Fibroblast of lung (primary cell): ENCODE measurements at places on chromosomes 2 and 18. TPM values are rescaled to one million over a fixed set of nuclear protein-coding genes. Genes with fewer than 3 reads are reported as not detected.

- H3K27me3 ChIP-seq: no peaks in the 10 kb centered on the region
- peak; percentile 43 for DNase-seq
- no peaks in the 10 kb centered on the region for H3K36me3 ChIP-seq
Observed at GRCh38 chr2:9222239-9222892, 15.8 kb downstream of the ASAP2 start.

The CYTIP gene
- total RNA-seq: not detected in 2 replicates

The RGPD4 gene
- total RNA-seq: under 0.01 TPM in 1 of 2 replicates, not detected in the other

DNA sequence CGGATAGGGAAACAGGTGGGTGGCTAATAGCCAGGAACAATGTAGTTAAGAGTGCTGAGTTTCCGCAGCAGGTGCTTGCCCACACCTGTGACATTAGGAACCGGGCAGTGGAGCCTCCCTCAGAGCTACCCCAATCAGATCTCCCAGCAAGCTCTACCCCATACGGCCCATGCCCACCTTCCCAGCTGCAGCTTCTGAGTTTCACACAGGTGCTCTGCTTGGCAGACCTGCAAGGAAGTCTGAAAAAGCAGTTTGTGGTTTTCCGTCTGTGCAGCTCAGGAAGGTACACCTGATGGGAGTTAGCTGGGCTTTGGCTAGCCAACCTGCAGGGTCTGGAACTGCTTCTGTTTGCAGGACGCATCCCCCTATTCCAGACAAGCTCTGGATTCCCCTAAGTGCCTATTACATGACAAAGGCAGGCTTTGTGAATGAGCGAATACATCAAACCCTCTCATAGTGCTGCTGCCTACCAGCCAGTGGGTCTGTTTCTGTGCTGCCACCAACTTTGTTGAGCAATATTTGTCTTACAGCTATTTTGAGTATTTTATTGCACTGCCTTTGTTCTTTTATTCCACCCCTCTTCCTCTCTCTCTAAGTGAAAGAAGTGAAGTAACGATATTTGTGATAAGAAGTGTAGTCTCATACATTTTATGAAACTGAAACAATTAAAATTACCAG, 24.7 kb upstream of the CEP68 start:
- no peak overlapping the region for H3K4me3 ChIP-seq
- no peak for DNase-seq
- H3K36me3 ChIP-seq: no peaks in the 10 kb centered on the region
- H3K4me1 ChIP-seq: no peaks in the 10 kb centered on the region
- H3K27ac ChIP-seq: no peak overlapping the region
- peaks cover 2% of the 10 kb centered on the region for H3K27me3 ChIP-seq

The CNRIP1 gene
- total RNA-seq: 34.7 and 39.8 TPM in 2 replicates

GRCh38 chr2:65026704-65027464, 29.3 kb upstream of the CEP68 start:
- H3K4me1 ChIP-seq: no peaks in the 10 kb centered on the region
- no peak overlapping the region for H3K4me3 ChIP-seq
- DNase-seq: no peak
- no peak overlapping the region for H3K27ac ChIP-seq

The ABCG5 gene
- not detected in 2 replicates for total RNA-seq

DNA sequence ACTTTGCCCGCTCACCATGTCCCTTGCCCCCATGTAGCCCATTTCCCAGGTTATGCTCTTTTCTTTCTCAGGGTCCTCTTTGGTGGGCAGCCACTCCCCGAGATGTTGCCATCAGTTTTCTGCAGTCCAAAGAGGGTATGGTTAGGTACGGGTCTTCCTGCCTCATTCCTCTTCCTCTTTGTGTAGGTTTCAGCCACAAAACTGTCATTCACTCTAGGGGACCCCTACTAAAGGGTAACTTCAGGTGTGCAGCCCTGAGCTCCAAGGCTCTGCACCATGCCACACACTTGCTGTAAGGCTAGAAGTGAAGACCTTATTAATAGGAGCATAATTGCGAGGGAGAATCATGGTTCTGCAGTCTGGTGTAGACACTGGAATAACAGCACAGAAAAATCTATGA, 99.8 kb upstream of the ZNF397 start:
- H3K4me3 ChIP-seq: no peak overlapping the region
- H3K27ac ChIP-seq: no peak overlapping the region
- no peaks in the 10 kb centered on the region for H3K4me1 ChIP-seq
- H3K27me3 ChIP-seq: no peaks in the 10 kb centered on the region

- H3K4me3 ChIP-seq: no peak overlapping the region
- peak; percentile 77 for DNase-seq
- no peaks in the 10 kb centered on the region for H3K27me3 ChIP-seq
- no peaks in the 10 kb centered on the region for H3K4me1 ChIP-seq
Observed at GRCh38 chr18:9001209-9001608, 101.3 kb upstream of the NDUFV2 start.

GRCh38 chr18:79182047-79182713, 113.0 kb downstream of the ATP9B start:
- no peak overlapping the region for H3K27ac ChIP-seq
- no peak overlapping the region for H3K4me3 ChIP-seq
- DNase-seq: no peak
- H3K4me1 ChIP-seq: no peaks in the 10 kb centered on the region
- no peaks in the 10 kb centered on the region for H3K36me3 ChIP-seq

The ZNF385B gene
- under 0.01 TPM in 1 of 2 replicates, not detected in the other for total RNA-seq

- H3K27ac ChIP-seq: no peak within 1 kb of the TSS
- H3K36me3 ChIP-seq: no peaks in the 10 kb centered on the region
- H3K27me3 ChIP-seq: no peaks in the 10 kb centered on the region
- H3K4me1 ChIP-seq: no peaks in the 10 kb centered on the region
Observed at GRCh38 chr2:160062292-160063005, at the start of gene PLA2R1. PLA2R1 (minus strand) TSS chr2:160062615; CDS start chr2:160062403, 212 bp downstream.

DNA sequence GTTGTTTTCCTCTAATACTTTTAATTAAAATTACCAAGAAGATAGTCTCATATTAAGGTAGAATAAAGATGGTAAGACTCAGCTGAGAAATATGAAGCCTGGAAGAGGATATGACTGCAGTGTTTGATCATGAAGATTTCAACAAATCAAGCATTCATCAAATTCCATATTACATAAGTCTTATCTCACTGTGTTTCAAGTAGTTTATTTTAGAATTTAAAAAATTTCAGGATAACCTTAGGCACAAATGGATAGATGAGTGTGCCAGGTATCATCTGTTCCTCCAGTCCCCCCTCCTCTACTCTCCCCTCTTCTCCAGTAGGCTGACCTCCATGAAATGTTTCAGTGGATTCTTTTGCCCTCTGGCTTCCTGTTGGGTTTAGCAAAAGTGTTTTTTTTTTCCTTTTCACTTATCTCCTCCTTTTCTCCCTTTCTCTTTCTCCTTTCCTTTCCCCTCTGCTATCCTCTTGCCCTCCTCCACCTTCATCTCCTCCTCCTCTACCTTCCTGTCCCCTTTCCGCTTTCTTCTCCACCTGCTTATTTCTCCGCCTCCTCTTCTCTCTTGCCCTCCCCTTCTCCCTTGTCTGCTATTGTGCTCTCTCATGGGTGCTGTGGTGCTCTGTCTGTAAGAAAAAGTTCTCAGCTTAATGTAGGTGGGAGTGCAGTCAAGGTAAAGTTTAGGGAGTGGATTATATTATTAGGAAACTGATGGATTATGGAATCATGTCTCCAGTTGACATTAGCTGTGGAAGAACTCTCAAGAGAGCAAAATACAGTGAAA, 72.8 kb downstream of the ABI2 start:
- H3K36me3 ChIP-seq: no peaks in the 10 kb centered on the region
- DNase-seq: peak; percentile 65
- H3K4me3 ChIP-seq: no peak overlapping the region
- no peaks in the 10 kb centered on the region for H3K27me3 ChIP-seq

The AQP12A gene
- total RNA-seq: not detected in 2 replicates

The UGT1A10 gene
- not detected in 2 replicates for total RNA-seq

DNA sequence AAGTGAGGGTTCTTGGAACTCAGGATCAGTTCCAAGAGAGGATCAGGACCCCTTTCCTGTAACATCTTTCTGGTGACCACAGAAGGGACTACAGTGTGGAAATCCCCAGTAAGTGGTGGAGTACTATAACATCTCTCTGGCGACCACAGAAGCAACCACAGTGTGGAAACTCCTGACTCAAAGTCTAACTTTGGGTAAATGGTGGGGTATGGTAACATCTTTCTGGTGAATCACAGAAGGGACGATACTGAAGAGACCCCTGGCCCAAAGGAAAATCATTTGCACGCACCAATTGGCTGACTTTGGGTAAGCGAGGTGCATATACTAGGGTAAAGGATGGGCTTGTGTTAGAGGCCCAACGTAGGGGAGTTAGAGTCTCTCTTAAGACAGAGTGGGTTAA, 56.3 kb upstream of the GULP1 start:
- DNase-seq: peak; percentile 15
- no peaks in the 10 kb centered on the region for H3K4me1 ChIP-seq
- H3K4me3 ChIP-seq: no peak overlapping the region
- H3K36me3 ChIP-seq: no peaks in the 10 kb centered on the region
- H3K27me3 ChIP-seq: no peaks in the 10 kb centered on the region

- no peak for DNase-seq
- no peak overlapping the region for H3K4me3 ChIP-seq
- H3K36me3 ChIP-seq: no peaks in the 10 kb centered on the region
- no peak overlapping the region for H3K27ac ChIP-seq
- H3K27me3 ChIP-seq: no peaks in the 10 kb centered on the region
- no peaks in the 10 kb centered on the region for H3K4me1 ChIP-seq
Observed at GRCh38 chr2:134663451-134664450, 55.0 kb downstream of the TMEM163 start.

The PDCD1 gene
- total RNA-seq: not detected in 2 replicates

The CLASP1 gene
- total RNA-seq: 33.6 and 48.4 TPM in 2 replicates

GRCh38 chr18:7945882-7946281, 378.8 kb downstream of the PTPRM start:
- no peak overlapping the region for H3K4me3 ChIP-seq
- DNase-seq: peak; percentile 96
- H3K27me3 ChIP-seq: no peaks in the 10 kb centered on the region
- H3K36me3 ChIP-seq: no peaks in the 10 kb centered on the region
- no peak overlapping the region for H3K27ac ChIP-seq

DNA sequence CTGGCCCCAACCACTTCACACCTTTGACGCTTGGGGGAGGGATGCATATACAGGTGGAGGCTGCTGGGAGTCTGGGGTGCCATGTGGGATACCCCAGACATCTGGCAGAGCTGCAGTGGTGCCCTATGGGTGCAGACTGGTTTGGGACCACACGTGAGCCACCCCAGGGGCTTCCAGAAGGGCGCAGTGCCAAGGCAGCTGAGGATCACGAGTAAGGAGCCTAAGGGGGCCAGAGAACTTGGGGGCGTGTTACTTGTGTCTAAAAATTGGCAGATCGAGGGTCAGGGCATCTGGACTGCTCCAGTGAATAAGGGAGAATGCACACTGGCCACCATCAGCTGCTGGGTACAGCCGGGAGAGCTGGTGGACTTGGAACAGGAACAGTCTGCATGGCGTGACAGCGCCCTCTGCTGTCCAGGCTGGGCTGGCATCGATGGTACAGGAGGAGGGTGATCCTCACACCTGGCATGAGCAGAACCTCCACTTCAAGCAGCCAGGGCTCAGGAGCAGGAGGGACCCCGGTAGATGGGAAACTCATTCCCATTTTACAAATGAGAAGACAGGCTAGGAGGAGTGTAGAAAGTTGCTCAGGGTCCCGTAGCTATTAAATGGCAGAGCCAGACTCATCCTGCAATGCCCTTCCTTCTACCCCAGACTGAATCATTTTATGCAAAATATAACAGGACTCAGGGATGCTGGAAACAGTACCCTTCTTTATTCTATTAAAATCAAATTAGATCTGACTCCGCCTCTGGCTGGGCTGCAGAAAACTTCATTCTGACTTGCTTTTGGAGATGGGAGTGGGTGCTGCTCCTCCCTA, 60.4 kb downstream of the ATOH8 start:
- H3K36me3 ChIP-seq: no peaks in the 10 kb centered on the region
- no peak overlapping the region for H3K4me3 ChIP-seq
- peaks cover 2% of the 10 kb centered on the region for H3K4me1 ChIP-seq

- DNase-seq: peak; percentile 53
- H3K27ac ChIP-seq: peak overlapping the region; percentile 6
- no peaks in the 10 kb centered on the region for H3K27me3 ChIP-seq
- peaks cover 10% of the 10 kb centered on the region for H3K4me1 ChIP-seq
Observed at GRCh38 chr2:231674587-231675338, 33.6 kb upstream of the PTMA start.

The NAT8 gene
- total RNA-seq: not detected in 2 replicates

- H3K27me3 ChIP-seq: no peaks in the 10 kb centered on the region
- H3K27ac ChIP-seq: no peak overlapping the region
- DNase-seq: no peak
- no peak overlapping the region for H3K4me3 ChIP-seq
- no peaks in the 10 kb centered on the region for H3K4me1 ChIP-seq
- peaks cover 2% of the 10 kb centered on the region for H3K36me3 ChIP-seq
Observed at GRCh38 chr2:30155889-30156658, 9.3 kb downstream of the YPEL5 start.

GRCh38 chr2:204315236-204315662, 230.0 kb upstream of the PARD3B start:
- H3K27ac ChIP-seq: no peak overlapping the region
- no peaks in the 10 kb centered on the region for H3K4me1 ChIP-seq
- no peak overlapping the region for H3K4me3 ChIP-seq
- no peaks in the 10 kb centered on the region for H3K36me3 ChIP-seq
- DNase-seq: peak; percentile 31

- DNase-seq: no peak
- no peaks in the 10 kb centered on the region for H3K4me1 ChIP-seq
- H3K36me3 ChIP-seq: no peaks in the 10 kb centered on the region
- H3K4me3 ChIP-seq: no peak overlapping the region
- H3K27me3 ChIP-seq: peaks cover 2% of the 10 kb centered on the region
Observed at GRCh38 chr2:30336978-30337841, 105.9 kb downstream of the LBH start.

GRCh38 chr2:854460-854859, 96.2 kb upstream of the SNTG2 start:
- no peaks in the 10 kb centered on the region for H3K36me3 ChIP-seq
- no peaks in the 10 kb centered on the region for H3K27me3 ChIP-seq
- no peaks in the 10 kb centered on the region for H3K4me1 ChIP-seq
- no peak overlapping the region for H3K4me3 ChIP-seq

The PRKAG3 gene
- 0.26 and 0.33 TPM in 2 replicates for total RNA-seq

GRCh38 chr2:75596784-75597183, 36.0 kb upstream of the EVA1A start:
- H3K4me3 ChIP-seq: no peak overlapping the region
- no peaks in the 10 kb centered on the region for H3K27me3 ChIP-seq
- H3K36me3 ChIP-seq: no peaks in the 10 kb centered on the region
- peaks cover 20% of the 10 kb centered on the region for H3K4me1 ChIP-seq

The MEP1B gene
- under 0.01 TPM in 2 replicates for total RNA-seq

DNA sequence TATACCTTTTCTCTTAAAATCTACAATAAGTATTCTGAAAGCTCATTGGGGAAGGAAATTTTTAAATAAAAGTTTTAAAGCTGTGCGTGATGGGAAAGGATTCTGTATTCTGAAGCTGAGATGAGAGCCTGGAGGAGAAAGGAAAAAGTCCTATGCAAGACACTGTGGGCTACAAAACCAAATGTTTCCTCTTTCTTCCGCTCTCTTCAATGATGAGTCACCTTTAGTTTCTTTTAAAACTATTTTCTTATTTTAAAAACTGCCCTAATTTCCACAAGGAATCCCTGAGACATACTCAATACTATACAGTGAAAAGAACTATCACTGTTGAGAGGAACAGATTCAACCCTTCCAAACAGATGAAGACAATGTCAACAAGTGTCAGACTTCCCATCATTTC, 87.4 kb downstream of the INO80D start:
- H3K27me3 ChIP-seq: no peaks in the 10 kb centered on the region
- H3K4me3 ChIP-seq: no peak overlapping the region
- H3K27ac ChIP-seq: no peak overlapping the region
- no peak for DNase-seq

The GFPT1 gene
- total RNA-seq: 40.3 and 53.0 TPM in 2 replicates

The LGALSL gene
- total RNA-seq: 2.8 and 3.1 TPM in 2 replicates

GRCh38 chr2:204876311-204876710, 331.0 kb downstream of the PARD3B start:
- H3K4me3 ChIP-seq: no peak overlapping the region
- no peaks in the 10 kb centered on the region for H3K36me3 ChIP-seq
- no peak overlapping the region for H3K27ac ChIP-seq
